ENCODE measurements at places on chromosomes 13 and 19. TPM values are rescaled to one million over a fixed set of nuclear protein-coding genes. Genes with fewer than 3 reads are reported as not detected.
A peak's percentile ranks its signal among the peaks of the same experiment; 100 is the strongest.

- H3K36me3 ChIP-seq = no peaks in the 10 kb centered on the region
- no peak overlapping the region for H3K4me3 ChIP-seq
- H3K4me1 ChIP-seq = peaks cover 4% of the 10 kb centered on the region
- no peak for DNase-seq
- no peak overlapping the region for H3K27ac ChIP-seq
Observed at GRCh38 chr13:110297011-110297410, 9.9 kb downstream of the COL4A1 start.

- no peaks in the 10 kb centered on the region for H3K27me3 ChIP-seq
- H3K36me3 ChIP-seq = no peaks in the 10 kb centered on the region
- no peak overlapping the region for H3K4me3 ChIP-seq
- H3K27ac ChIP-seq = no peak overlapping the region
Observed at GRCh38 chr13:51269039-51269438, 46.8 kb downstream of the FAM124A start.

- no peak overlapping the region for H3K27ac ChIP-seq
- H3K4me3 ChIP-seq = no peak overlapping the region
- no peaks in the 10 kb centered on the region for H3K4me1 ChIP-seq
- DNase-seq = no peak
Observed at GRCh38 chr19:308471-309205, 17.4 kb upstream of the PLPP2 start.

DNA sequence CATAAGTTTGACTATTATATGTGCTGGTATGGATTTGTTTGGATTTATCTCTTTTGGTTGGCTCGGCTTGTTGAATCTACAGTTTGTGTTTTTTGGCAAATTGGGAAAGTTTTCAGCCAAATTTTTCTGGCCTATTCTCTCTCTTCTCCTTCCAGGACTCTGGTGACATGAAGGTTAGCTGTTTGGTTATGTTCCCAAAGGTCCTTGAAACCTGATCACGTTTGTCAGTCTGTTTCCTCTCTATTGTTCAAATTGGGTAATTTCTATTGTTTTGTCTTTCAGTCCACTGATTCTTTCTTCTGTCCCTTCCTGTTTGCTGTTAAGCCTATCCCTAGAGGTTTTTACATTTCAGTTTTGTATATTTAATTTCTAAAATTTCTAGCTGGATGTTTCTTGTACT lies 81.5 kb upstream of the SHISA2 start:
- H3K36me3 ChIP-seq = no peaks in the 10 kb centered on the region
- H3K4me3 ChIP-seq = no peak overlapping the region
- no peak for DNase-seq
- peaks cover 12% of the 10 kb centered on the region for H3K27me3 ChIP-seq

DNA sequence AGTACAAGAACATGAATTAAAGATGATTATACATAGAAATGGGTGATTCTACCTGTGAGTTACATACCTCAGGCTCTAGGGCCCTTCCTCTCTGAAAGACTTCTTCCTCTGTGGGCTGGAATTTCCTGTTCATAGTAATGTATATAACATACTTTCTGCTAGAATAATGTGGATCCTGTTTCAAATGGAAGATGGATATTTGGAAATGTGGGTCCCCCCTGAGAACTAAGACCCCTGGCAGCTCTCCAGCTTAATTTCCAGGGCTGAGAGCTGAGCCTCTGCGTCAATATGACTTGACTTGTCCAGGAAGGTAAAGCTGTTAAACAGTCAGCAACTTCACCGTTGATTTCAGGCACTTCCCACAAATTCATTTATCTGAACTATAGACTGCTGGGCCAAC lies 296.3 kb downstream of the NALCN start:
- no peak overlapping the region for H3K27ac ChIP-seq
- DNase-seq = no peak
- no peak overlapping the region for H3K4me3 ChIP-seq

- H3K4me1 ChIP-seq = peaks cover 9% of the 10 kb centered on the region
- no peaks in the 10 kb centered on the region for H3K27me3 ChIP-seq
- no peak for DNase-seq
- peaks cover 11% of the 10 kb centered on the region for H3K36me3 ChIP-seq
- H3K4me3 ChIP-seq = no peak overlapping the region
Observed at GRCh38 chr19:7932276-7932929, 6.5 kb upstream of the CTXN1 start.

- no peak overlapping the region for H3K27ac ChIP-seq
- no peaks in the 10 kb centered on the region for H3K4me1 ChIP-seq
- H3K27me3 ChIP-seq = no peaks in the 10 kb centered on the region
- no peak overlapping the region for H3K4me3 ChIP-seq
- peaks cover 14% of the 10 kb centered on the region for H3K36me3 ChIP-seq
Observed at GRCh38 chr19:13756210-13756609, 8.1 kb upstream of the MRI1 start.

DNA sequence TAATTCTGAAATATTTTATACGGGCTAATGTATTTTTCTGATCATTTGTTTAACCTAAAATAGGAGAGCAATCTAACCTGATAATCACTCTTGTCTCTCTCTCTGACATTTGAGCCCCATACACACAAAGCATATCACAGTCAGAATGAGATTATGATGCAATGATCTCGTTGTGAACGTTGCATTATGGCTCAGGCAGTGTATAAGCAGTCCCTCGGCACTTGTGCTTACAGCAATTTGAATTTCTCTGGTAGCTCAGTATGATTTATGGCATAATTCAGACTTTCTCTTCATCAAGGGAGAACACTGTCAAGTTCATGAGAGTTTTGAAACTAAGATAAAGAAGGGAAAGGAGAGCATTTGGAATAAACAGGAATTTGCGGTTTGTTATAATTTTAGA lies 256.1 kb downstream of the DACH1 start:
- H3K36me3 ChIP-seq = no peaks in the 10 kb centered on the region
- peaks cover 1% of the 10 kb centered on the region for H3K4me1 ChIP-seq
- H3K27me3 ChIP-seq = no peaks in the 10 kb centered on the region
- H3K27ac ChIP-seq = no peak overlapping the region
- DNase-seq = no peak

DNA sequence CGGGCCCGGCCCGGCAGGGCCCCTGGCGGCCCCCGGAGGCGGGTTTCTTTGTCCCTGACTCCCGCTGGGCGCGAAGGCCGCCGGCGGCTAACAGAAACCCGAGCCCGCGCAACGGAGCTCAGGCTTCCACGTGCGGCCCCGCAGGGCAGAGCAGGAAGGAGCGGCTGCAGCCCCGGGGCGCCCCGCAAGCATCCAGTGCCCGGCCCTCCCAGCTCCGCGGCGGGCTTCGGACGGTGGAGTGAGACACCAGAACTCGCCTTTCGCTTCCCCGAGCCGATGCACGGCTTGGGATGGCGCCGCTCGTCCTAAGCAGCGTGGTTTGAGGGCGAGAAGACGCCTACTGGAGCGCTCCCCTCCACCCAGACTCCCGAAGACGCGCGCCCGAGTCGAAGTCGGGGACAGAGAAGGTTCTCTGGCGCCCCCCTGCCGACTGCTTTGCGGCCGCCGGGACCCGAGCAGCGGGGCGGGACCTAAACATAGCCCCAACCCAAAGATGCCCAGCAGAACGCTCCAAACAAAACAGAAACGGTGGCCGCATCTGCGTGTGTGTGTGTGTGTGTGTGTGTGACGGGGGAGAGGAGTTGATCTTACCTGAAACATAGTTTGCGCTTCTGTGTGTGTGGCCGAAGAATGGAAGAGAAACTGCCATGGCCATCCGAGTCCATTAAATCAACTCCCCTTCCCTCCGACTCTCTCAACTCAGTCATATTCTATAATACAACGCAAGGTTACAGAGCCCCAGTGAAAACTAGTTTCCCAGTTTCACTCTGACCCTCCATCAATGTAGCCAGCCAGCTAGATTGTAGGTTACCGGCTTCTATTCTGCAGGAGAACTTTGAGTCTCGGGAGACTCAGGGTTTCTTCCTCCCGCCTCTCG lies 629 bp upstream of the FGF9 start:
- DNase-seq = peak; percentile 69
- H3K27me3 ChIP-seq = peaks cover 45% of the 10 kb centered on the region
- H3K27ac ChIP-seq = peak overlapping the region; percentile 10
- H3K4me1 ChIP-seq = peaks cover 32% of the 10 kb centered on the region

DNA sequence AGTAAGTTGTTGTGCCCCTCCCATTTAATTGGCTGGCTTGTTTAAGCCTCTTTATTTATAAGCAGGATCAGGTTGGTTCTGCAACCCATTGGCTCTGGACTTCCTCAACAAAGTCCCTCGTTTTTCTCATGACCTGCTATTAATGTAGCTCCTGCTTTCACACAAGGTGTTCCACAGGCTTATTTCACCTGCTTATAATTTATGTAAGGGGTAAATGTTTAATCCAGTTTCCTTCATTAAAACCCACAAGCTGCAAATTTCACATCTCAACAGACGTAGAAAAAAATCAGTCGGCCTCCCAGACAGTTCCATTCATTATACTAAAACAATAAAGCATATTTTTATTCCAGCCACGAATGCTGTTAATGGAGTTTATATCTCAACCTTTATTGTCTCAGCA lies 86.1 kb downstream of the TBC1D4 start:
- H3K27me3 ChIP-seq = peaks cover 5% of the 10 kb centered on the region
- H3K4me3 ChIP-seq = no peak overlapping the region
- H3K36me3 ChIP-seq = no peaks in the 10 kb centered on the region
- no peak overlapping the region for H3K27ac ChIP-seq
- H3K4me1 ChIP-seq = no peaks in the 10 kb centered on the region
- DNase-seq = no peak

MISP gene
- 0.10 TPM for total RNA-seq

HAUS5 gene
- 44.6 TPM for total RNA-seq

PIK3R2 gene
- 18.5 TPM for total RNA-seq

DNA sequence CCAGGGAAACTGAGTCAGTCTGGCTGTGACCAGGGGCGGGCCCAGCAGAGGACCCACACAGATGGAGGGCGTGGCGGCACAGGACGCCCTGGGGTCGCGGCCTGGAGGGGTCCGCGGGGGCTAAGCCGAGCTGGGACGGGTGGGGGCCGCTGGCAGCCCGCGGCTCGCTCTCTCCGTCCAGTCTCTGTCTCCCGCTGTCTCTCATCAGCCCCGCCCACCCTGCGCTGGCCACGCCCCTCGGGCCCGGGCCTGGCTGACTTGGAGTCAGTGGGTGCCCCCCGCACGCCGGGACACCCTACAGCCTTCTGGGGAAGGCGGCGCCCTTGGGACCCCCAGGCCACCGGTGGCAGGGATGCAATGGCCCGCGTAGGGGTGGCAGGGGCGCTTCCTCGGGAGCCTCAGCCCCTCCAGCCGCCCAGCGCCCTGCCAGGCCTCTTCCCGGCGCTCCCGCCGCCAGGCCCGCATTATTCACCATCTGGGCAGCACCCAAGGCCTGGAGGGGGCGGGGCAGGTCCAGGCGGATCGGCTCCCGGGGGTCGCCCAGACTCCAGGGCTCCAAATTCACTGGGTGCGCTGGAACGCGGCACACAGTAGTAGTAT lies at the start of gene TBXA2R:
TSS of gene TBXA2R (minus strand) at position 186 of the 600 bp plus-strand sequence. CDS start 6,241 bp downstream, outside the sequence.
- no peaks in the 10 kb centered on the region for H3K27me3 ChIP-seq
- DNase-seq = peak; percentile 82
- H3K27ac ChIP-seq = no peak within 1 kb of the TSS
- H3K4me3 ChIP-seq = peak within 1 kb of the TSS; percentile 37
- H3K36me3 ChIP-seq = peaks cover under 1% of the 10 kb centered on the region

GRCh38 chr19:11274533-11275086 lies 12.3 kb upstream of the DOCK6 start:
- no peak for DNase-seq
- H3K4me1 ChIP-seq = peaks cover 4% of the 10 kb centered on the region
- H3K36me3 ChIP-seq = no peaks in the 10 kb centered on the region
- no peak overlapping the region for H3K27ac ChIP-seq
- H3K27me3 ChIP-seq = peaks cover 73% of the 10 kb centered on the region
- H3K4me3 ChIP-seq = no peak overlapping the region

DNA sequence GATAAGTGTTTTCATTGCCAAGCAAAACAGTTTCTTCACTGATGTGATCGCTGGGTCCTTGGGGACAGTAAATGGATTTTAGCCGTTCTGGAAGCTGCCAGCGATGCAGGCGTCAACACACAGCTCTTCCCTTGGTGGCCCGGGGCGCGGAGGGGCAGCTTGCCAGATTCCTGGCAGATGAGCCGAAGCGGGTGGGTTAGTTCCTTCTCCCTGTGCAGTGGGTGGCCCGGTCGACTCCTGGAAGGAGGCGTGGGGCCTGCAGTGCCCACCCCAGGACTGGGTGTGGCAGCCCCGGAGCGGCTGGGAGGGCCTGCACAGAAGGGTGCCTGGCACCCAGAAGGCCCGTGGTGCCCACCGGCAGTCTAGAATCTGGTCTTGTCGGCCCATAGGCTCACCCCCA lies 69.0 kb downstream of the KDM4B start:
- no peak overlapping the region for H3K27ac ChIP-seq
- no peaks in the 10 kb centered on the region for H3K27me3 ChIP-seq
- H3K36me3 ChIP-seq = no peaks in the 10 kb centered on the region
- no peaks in the 10 kb centered on the region for H3K4me1 ChIP-seq
- no peak overlapping the region for H3K4me3 ChIP-seq
- no peak for DNase-seq

GRCh38 chr13:72696579-72696978 lies 30.9 kb downstream of the MZT1 start:
- no peaks in the 10 kb centered on the region for H3K4me1 ChIP-seq
- DNase-seq = no peak
- H3K36me3 ChIP-seq = no peaks in the 10 kb centered on the region
- H3K27me3 ChIP-seq = no peaks in the 10 kb centered on the region
- no peak overlapping the region for H3K4me3 ChIP-seq

DNA sequence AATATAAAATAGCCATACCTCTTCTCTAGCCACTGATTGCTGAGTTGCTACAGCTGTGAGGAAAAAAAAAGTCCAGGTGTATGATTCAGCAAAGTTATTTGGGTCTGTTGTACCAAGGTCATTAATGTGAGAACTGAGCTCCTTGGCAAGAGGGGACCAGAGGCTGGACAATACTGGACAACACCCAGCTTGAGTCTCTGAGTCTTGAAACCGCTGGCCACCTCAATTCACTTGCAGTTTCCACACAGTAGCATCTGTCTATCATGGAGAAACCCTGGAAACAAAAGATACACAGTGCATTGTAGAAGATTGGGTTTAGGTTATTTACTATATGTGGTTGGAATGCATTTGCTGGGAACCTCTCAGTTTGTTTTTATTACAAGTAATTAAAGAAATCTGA lies 60.4 kb downstream of the WDFY2 start:
- peaks cover 9% of the 10 kb centered on the region for H3K36me3 ChIP-seq
- no peak for DNase-seq
- H3K4me1 ChIP-seq = peaks cover 41% of the 10 kb centered on the region

DNA sequence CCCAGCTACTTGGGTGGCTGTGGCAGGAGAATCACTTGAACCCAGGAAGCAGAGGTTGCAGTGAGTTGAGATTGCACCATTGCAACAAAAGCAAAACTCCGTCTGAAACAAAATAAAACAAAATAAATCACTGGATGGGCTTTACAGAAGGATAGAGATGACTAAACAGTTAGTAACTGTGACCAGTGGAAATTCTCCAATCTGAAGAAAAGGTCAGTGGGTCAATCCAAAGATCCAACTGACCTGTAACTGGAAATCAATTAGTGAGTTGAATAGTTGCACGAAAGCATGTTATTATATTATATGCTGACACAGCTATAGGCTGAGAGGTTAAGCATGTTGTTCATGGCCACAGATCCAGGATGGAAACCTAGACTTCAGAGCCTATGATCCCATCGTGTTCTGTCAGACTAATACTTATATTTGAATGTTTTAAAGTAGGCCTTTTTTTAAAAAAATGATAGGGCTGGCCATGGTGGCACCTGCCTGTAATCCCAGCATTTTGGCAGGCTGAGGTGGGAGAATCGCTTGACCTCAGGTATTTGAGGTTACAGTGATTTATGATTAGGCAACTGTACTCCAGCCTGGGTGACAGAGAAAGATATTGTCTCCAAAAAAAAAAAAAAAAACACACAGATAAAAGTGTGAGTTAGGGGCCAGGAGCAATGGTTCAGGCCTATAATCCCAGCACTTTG lies 1.4 kb downstream of the ECH1 start:
- H3K36me3 ChIP-seq = peaks cover 23% of the 10 kb centered on the region
- peaks cover 24% of the 10 kb centered on the region for H3K4me1 ChIP-seq
- H3K27ac ChIP-seq = peak overlapping the region; percentile 38
- no peak for DNase-seq
- H3K4me3 ChIP-seq = peak overlapping the region; percentile 97

NFIX gene
- total RNA-seq = 6.3 TPM

UBA52 gene
- 1,826 TPM for total RNA-seq
